Activated CD8-positive, alpha-beta T cell treated with anti-CD3 and anti-CD28 coated beads for 36 hours (primary cell): ENCODE measurements at places on chromosomes 5 and 9. TPM values are rescaled to one million over a fixed set of nuclear protein-coding genes. Genes with fewer than 3 reads are reported as not detected.

Gene RORB
- total RNA-seq = 0.11 TPM

Gene PLAA
- 29.8 TPM for total RNA-seq

Gene CSF1R
- total RNA-seq = not detected

Gene ACTBL2
- not detected for total RNA-seq

Gene SV2C
- total RNA-seq = not detected

Gene CAVIN4
- total RNA-seq = 0.11 TPM

Gene SLC45A2
- not detected for total RNA-seq

Gene C1QTNF2
- not detected for total RNA-seq

Gene RFX3
- total RNA-seq = 12.3 TPM

Gene ADGRD2
- not detected for total RNA-seq

Gene TLX3
- not detected for total RNA-seq
